PC-9 (cell line): ENCODE measurements at places on chromosomes 16 and 17. TPM values are rescaled to one million over a fixed set of nuclear protein-coding genes. Genes with fewer than 3 reads are reported as not detected.
A peak's percentile ranks its signal among the peaks of the same experiment; 100 is the strongest.

GRCh38 chr17:74244548-74244947 lies 29.5 kb upstream of the DNAI2 start:
- DNase-seq: no peak
- no peaks in the 10 kb centered on the region for H3K36me3 ChIP-seq
- no peak overlapping the region for H3K27ac ChIP-seq
- no peaks in the 10 kb centered on the region for H3K4me1 ChIP-seq

- DNase-seq: no peak
- H3K36me3 ChIP-seq: no peaks in the 10 kb centered on the region
- H3K27ac ChIP-seq: no peak overlapping the region
- H3K4me3 ChIP-seq: no peak overlapping the region
- peaks cover 50% of the 10 kb centered on the region for H3K27me3 ChIP-seq
- no peaks in the 10 kb centered on the region for H3K4me1 ChIP-seq
These were observed 125.6 kb downstream of the GAS7 start for GRCh38 chr17:10072556-10073425.

DNA sequence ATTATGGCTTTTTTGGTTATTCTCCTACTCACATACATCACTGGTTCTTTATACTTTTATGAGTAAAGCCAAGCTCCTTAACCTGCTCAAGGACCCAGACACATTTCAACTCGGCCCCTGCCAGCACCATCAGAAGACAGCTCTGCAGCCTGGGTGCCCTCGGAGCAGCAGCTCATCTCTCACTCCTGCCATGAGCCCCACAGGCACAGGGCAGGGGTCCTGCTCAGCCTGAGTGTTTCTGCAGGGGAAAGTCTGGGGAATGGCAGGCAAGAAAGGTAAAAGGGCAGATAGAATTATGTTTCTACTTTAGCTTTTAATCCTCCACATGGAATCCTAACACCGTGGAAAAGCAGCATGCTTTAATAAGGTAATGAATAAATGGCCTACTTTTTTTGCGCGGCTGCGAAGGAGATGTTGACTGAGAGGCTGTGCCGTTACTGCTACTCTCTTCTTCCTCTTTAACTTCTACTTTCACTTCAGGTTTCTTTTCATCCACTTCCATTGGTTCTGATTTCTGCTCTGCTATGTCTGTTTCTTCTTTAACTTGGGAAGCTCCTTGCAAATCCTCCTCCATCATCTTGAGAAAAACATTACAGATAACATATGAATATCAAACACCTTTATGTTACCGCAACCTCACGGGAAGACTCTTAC lies 50.1 kb upstream of the TRAP1 start:
- H3K4me1 ChIP-seq: peaks cover 9% of the 10 kb centered on the region
- H3K36me3 ChIP-seq: peaks cover 37% of the 10 kb centered on the region; the same call in 1 of the 2 replicates
- H3K27me3 ChIP-seq: no peaks in the 10 kb centered on the region

GRCh38 chr17:61179380-61179806 lies 220.2 kb upstream of the TBX2 start:
- DNase-seq: no peak
- no peaks in the 10 kb centered on the region for H3K36me3 ChIP-seq
- H3K27ac ChIP-seq: no peak overlapping the region
- no peaks in the 10 kb centered on the region for H3K27me3 ChIP-seq
- H3K4me3 ChIP-seq: no peak overlapping the region
- H3K4me1 ChIP-seq: no peaks in the 10 kb centered on the region

DNA sequence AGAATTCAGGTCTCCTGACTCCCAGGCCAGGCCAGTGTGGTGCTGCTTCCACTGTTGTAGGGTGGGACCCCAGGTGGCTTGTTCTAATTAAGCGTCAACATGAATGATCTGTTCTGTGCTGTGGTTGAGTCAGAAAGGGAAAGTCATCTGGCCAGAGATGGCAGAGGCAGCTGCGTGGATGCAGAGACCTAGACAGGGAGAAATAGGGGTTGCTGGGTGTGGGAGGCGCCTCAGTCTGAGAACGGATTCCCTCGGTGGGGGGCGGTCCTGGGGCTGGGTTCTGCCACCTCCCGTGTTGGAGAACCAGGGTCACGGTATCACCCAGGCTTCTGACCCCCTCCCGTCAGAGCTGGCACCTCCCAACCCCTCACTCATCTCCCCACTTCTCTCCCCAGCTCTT lies 5.6 kb downstream of the FBRS start:
- peaks cover 15% of the 10 kb centered on the region for H3K4me1 ChIP-seq
- H3K27me3 ChIP-seq: no peaks in the 10 kb centered on the region
- H3K27ac ChIP-seq: no peak overlapping the region
- H3K36me3 ChIP-seq: peaks cover 42% of the 10 kb centered on the region

DNA sequence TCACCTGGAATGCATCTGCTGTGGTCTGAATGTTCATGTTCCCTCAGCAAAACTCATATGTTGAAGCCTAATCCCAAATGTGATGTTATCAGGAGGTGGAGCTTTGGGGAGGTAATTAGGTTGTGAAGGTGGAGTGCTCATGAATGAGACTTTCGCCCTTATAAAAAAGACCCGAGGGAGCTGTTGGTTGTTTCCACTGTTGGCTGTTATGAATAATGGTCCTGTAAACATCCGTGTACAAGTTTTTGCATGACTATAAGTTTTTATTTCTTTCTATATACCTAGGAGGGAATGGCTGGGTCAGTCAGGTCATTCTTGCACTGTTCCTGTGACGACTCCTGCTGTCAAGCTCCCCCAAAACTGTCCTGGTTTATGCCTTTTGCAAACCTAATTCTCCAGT lies 9.6 kb upstream of the CHP2 start:
- no peaks in the 10 kb centered on the region for H3K4me1 ChIP-seq
- H3K4me3 ChIP-seq: no peak overlapping the region

GRCh38 chr17:79468183-79468944 lies 142.5 kb downstream of the RBFOX3 start:
- H3K27ac ChIP-seq: no peak overlapping the region
- peaks cover 87% of the 10 kb centered on the region for H3K27me3 ChIP-seq
- H3K4me1 ChIP-seq: no peaks in the 10 kb centered on the region
- no peak overlapping the region for H3K4me3 ChIP-seq

- H3K4me1 ChIP-seq: peaks cover 7% of the 10 kb centered on the region
- no peak overlapping the region for H3K27ac ChIP-seq
These were observed 223.7 kb downstream of the SEC14L1 start for GRCh38 chr17:77364381-77364911.

Gene POLG2
- 23.3 and 32.7 TPM in 2 replicates for total RNA-seq

Gene CLEC3A
- not detected in 2 replicates for total RNA-seq

DNA sequence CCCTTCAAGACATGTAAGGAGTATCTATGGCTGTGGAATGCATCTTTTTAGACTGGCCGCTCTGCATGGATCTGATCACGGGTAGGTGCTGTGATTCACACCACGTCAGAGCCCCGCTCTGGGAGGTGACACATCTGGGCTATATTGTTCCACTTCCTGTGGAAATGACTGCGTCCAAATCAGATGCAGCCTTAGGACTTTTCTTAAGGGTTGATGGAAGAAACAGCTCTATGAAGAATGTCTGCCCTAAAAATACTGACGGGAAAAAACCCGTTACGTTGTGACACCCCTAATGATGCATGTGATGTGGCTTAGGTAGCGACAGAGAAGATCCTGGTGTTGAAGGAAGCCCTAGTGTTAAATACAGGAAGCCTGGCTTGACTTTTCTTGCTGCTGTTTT lies 12.2 kb downstream of the BANP start:
- H3K27ac ChIP-seq: no peak overlapping the region
- H3K27me3 ChIP-seq: no peaks in the 10 kb centered on the region
- H3K36me3 ChIP-seq: no peaks in the 10 kb centered on the region
- H3K4me1 ChIP-seq: no peaks in the 10 kb centered on the region

Gene NPB
- 0.83 and 1.1 TPM in 2 replicates for total RNA-seq

Gene NLK
- total RNA-seq: 13.9 and 20.7 TPM in 2 replicates

GRCh38 chr17:76278268-76278908 lies 13.2 kb downstream of the UBALD2 start:
- peaks cover 15% of the 10 kb centered on the region for H3K4me1 ChIP-seq
- no peak for DNase-seq
- no peak overlapping the region for H3K27ac ChIP-seq
- H3K4me3 ChIP-seq: no peak overlapping the region
- no peaks in the 10 kb centered on the region for H3K27me3 ChIP-seq

- no peaks in the 10 kb centered on the region for H3K36me3 ChIP-seq
- H3K4me3 ChIP-seq: peak overlapping the region; percentile 75
- no peak for DNase-seq
- H3K27ac ChIP-seq: no peak overlapping the region
- H3K4me1 ChIP-seq: peaks cover 6% of the 10 kb centered on the region; the same call in 1 of the 2 replicates
These were observed 403 bp downstream of the TEPSIN start for GRCh38 chr17:81238490-81238814.

DNA sequence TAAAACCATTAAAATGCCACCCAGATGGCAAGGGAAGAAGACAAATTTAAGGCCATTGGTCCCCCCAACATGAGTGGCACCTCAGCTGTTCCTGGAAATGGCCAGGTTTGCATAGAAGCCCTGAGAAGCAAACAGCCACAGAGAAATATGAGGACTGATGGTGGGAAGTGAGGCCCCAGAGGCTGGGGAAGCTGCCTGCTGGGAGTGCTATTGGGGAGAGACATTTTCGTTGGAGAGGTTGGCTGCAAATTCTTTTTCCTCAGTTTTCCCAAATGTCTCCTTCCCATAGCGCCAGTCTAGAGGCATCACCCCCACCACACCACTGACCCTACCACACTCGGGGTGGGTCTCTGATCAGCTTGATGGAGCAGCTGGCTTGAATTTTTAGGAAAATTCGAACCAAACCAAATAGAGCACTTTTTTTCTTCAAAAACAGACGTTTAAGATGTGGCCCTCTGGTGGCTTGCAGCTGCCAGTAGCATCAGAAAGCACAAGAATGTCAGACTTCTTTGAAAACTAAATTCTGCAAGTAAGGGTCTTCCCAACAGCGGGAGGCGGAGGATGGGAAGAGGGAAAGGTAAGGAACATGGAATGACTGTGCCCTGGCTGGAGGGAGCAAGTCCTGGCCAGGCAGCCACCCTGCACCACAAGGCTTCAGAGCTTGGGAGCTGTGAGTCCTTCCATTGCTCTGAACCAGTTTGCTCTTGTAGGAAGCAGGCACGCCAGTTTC lies 13.2 kb upstream of the SLC12A3 start:
- peaks cover 28% of the 10 kb centered on the region for H3K4me1 ChIP-seq
- H3K4me3 ChIP-seq: no peak overlapping the region
- DNase-seq: peak; percentile 11
- H3K27ac ChIP-seq: no peak overlapping the region

- no peak overlapping the region for H3K4me3 ChIP-seq
- no peak for DNase-seq
- no peaks in the 10 kb centered on the region for H3K36me3 ChIP-seq
- H3K4me1 ChIP-seq: peaks cover 2% of the 10 kb centered on the region; the same call in 1 of the 2 replicates
- no peaks in the 10 kb centered on the region for H3K27me3 ChIP-seq
These were observed 434 bp upstream of the CPSF4L start for GRCh38 chr17:73261952-73262675.

- H3K4me3 ChIP-seq: no peak overlapping the region
- no peaks in the 10 kb centered on the region for H3K27me3 ChIP-seq
- peaks cover 22% of the 10 kb centered on the region for H3K4me1 ChIP-seq
- no peak overlapping the region for H3K27ac ChIP-seq
- DNase-seq: no peak
These were observed 35.9 kb upstream of the KIFC3 start for GRCh38 chr16:57838161-57838560.

- H3K4me3 ChIP-seq: no peak overlapping the region
- no peaks in the 10 kb centered on the region for H3K36me3 ChIP-seq
- H3K4me1 ChIP-seq: peaks cover 9% of the 10 kb centered on the region
- no peaks in the 10 kb centered on the region for H3K27me3 ChIP-seq
- no peak overlapping the region for H3K27ac ChIP-seq
These were observed 12.7 kb downstream of the CYGB start for GRCh38 chr17:76524598-76525512.

Gene KRT39
- not detected in 2 replicates for total RNA-seq

Gene SPECC1
- total RNA-seq: 128 and 152 TPM in 2 replicates

- H3K4me1 ChIP-seq: no peaks in the 10 kb centered on the region
- no peak overlapping the region for H3K27ac ChIP-seq
- no peak for DNase-seq
- no peaks in the 10 kb centered on the region for H3K36me3 ChIP-seq
- no peaks in the 10 kb centered on the region for H3K27me3 ChIP-seq
- no peak overlapping the region for H3K4me3 ChIP-seq
These were observed 2110.0 kb downstream of the TP53TG3F start for GRCh38 chr16:35569413-35569812.

- no peak overlapping the region for H3K27ac ChIP-seq
- H3K4me3 ChIP-seq: no peak overlapping the region
- no peaks in the 10 kb centered on the region for H3K4me1 ChIP-seq
- no peak for DNase-seq
These were observed 53.8 kb upstream of the CMIP start for GRCh38 chr16:81390840-81391239.
